NCI-H460 (cell line): ENCODE measurements at places on chromosomes 13 and 19.

GRCh38 chr19:18401580-18402112 lies 4.2 kb upstream of the LRRC25 start:
- peak; percentile 52 for DNase-seq

- no peak for DNase-seq
These were observed 108.3 kb upstream of the RXFP2 start for GRCh38 chr13:31631071-31631470.

GRCh38 chr19:42965176-42965575 lies 28.2 kb upstream of the PSG7 start:
- DNase-seq: no peak

GRCh38 chr19:2503521-2504109 lies 27.7 kb downstream of the GADD45B start:
- DNase-seq: no peak
